Sigmoid colon (tissue), 7 donors: ENCODE measurements at places on chromosomes 6 and 20.
A peak's percentile ranks its signal among the peaks of the same experiment; 100 is the strongest.

DNA sequence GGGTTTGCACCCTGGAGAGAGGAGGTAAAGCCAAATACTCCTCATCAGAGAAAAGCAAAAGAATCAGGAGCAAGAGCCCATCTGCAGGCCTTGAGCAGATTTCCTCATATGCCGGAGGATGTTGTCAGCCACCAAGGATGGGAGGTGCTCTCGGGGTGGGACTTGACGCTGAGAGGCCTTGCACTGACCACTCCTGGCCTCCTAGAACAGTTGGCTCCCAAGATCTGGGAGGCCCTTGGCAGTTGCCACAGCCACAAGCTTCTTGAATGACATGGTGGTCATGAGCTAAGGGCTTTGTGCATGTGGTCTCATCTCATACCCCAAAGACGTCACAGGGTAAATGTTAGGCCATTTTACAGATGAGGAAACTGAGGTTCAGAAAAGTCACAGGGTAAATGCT lies 75.2 kb upstream of the PMEPA1 start:
- H3K27me3 ChIP-seq, result no peaks in the 10 kb centered on the region
- DNase-seq, result no peak
- no peaks in the 10 kb centered on the region for H3K4me1 ChIP-seq
- H3K27ac ChIP-seq, result no peak overlapping the region
- H3K4me3 ChIP-seq, result no peak overlapping the region
- no peaks in the 10 kb centered on the region for H3K36me3 ChIP-seq

- H3K36me3 ChIP-seq, result no peaks in the 10 kb centered on the region
- no peaks in the 10 kb centered on the region for H3K27me3 ChIP-seq
- no peak overlapping the region for H3K4me3 ChIP-seq
- no peak for DNase-seq
These were observed 74.6 kb downstream of the DTD1 start for GRCh38 chr20:18662279-18663040.

DNA sequence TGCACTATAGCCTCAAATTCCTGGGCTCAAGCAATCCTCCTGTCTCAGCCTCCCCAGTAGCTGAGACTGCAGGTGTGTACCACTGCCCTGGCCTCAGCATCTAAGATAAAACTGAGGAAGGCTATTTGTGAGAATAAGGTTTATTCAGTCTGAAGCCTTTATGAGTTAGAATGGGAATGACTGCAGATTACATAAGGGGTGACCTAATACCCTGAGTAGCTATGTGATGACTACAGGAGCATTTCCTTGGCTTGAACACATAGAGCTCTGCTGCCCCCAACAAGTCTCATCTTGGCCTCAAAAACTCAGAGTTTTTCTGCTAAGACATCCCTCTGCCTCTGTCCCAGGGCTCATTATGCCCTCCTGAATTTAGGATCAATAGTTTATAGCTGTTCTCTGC lies 7.6 kb downstream of the GSS start:
- H3K4me1 ChIP-seq, result no peaks in the 10 kb centered on the region
- H3K36me3 ChIP-seq, result peaks cover 53% of the 10 kb centered on the region
- no peak overlapping the region for H3K4me3 ChIP-seq
- DNase-seq, result no peak
- H3K27me3 ChIP-seq, result no peaks in the 10 kb centered on the region

GRCh38 chr6:134534708-134535149 lies 216.8 kb upstream of the SGK1 start:
- H3K36me3 ChIP-seq, result no peaks in the 10 kb centered on the region
- no peak overlapping the region for H3K4me3 ChIP-seq
- DNase-seq, result no peak
- H3K4me1 ChIP-seq, result no peaks in the 10 kb centered on the region
- H3K27ac ChIP-seq, result no peak overlapping the region

- peak; percentile 51 for DNase-seq
- no peaks in the 10 kb centered on the region for H3K4me1 ChIP-seq
- H3K4me3 ChIP-seq, result no peak overlapping the region
- H3K36me3 ChIP-seq, result no peaks in the 10 kb centered on the region
- H3K27me3 ChIP-seq, result peaks cover 95% of the 10 kb centered on the region
- H3K27ac ChIP-seq, result no peak overlapping the region
These were observed 64.2 kb upstream of the BHLHE23 start for GRCh38 chr20:63070771-63071540.

DNA sequence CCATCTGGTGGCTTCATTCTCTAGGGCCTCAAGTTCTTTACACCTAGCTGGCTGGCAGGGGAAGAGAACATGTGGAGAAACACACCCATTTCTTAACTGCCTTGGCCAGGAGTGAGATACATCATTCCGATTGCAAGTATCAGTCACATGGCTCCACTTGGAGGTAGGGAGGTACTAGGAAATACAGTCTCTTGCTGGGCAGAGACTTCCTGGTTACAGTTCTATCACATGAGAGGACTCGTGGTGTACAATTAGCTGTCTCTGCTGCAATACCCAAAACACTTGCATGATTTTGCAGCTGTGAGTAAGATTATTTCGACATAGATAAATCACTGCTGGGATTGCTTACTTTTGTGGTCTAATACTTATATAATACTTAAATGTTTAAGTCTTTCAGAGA lies 51.1 kb downstream of the GTF2H5 start:
- no peaks in the 10 kb centered on the region for H3K27me3 ChIP-seq
- H3K27ac ChIP-seq, result no peak overlapping the region
- H3K4me3 ChIP-seq, result no peak overlapping the region
- no peak for DNase-seq

DNA sequence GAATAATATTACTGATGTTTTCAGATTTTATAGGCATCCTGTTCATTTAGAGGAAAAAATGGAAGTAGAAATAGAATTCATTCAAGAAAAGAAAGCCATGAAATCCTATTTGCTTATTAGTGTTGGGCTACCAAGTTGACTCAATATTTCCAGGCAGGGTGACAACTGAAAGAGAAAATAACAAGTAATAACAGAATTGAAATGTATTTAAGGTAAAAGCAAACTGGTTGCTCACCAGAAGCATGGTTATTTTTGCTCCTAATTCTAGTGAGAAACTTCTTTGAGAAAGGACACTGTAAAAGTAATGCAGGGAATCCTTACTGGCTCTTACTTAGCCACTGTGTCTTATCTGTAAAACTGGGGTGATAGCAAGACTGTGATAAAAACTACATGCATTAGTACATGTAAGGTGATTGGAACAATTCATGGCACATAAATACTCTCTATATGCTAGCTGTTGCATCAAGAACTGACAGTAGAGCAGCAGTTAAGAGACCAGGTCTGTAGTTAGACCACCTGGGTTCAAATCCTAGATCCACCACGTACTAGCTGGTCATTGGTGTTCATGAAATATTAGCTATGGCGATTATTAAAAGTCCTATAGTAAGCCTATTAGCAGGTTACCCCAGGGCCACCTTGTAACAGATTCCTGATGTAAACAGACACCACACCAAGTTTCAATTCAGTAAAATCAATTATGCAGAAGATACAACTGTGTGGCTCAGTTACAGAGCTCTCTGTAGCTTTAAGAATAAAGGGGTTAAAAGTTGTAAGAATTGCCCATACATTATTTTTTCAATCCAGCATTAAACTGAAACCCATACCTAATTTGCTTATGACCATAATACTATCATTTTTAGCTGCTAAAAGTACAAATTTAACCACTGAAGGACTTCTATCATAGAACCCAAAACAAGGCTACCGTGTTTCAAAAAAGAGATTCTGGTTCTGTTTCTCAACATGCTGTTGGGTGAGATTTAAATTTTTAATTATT lies 159.2 kb upstream of the COL21A1 start:
- no peak for DNase-seq
- H3K36me3 ChIP-seq, result no peaks in the 10 kb centered on the region
- H3K4me1 ChIP-seq, result peaks cover 18% of the 10 kb centered on the region
- no peak overlapping the region for H3K27ac ChIP-seq

GRCh38 chr6:164142322-164142721 lies 727.8 kb downstream of the QKI start:
- no peak overlapping the region for H3K27ac ChIP-seq
- no peaks in the 10 kb centered on the region for H3K4me1 ChIP-seq
- no peak overlapping the region for H3K4me3 ChIP-seq

DNA sequence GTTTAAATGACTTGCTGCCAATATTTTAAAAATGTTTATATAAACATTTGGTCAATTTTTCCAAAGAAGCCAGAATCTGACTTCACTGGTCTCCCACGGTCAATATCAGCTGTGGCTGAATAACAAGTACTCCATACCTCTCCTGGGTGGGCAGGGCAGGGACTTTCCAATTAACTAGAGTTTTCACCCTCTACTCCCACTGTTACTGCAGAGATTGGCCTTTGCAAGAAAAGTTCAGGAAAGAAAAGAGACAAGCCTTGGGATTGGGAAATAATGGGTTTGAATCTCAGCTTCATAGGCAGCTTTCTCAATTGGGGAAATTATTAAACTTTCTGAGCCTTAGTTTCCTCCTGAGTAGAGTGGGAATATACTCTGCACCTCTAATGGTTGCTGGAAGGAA lies 236.9 kb downstream of the PRL start:
- no peak overlapping the region for H3K27ac ChIP-seq
- no peaks in the 10 kb centered on the region for H3K4me1 ChIP-seq
- H3K4me3 ChIP-seq, result no peak overlapping the region
- no peaks in the 10 kb centered on the region for H3K27me3 ChIP-seq
- H3K36me3 ChIP-seq, result no peaks in the 10 kb centered on the region

DNA sequence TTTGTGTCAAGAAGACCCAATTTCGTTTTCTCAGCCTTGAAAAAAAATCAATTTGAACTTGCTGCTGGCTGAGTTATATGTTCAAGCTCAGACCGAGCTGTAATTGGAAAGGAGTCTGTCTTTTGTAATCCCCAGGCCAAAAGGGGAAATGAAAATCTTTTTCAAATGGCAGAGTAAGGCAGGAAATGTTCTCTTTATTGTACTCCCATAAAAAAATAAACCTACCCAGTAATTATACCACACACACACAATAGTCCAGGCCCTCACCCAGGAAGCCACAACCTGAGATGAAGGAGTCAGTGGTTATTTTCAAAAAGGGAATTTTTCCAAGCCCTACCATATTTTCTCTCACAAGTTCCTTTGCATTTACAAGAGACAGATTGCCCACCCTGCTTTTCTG lies 45.3 kb downstream of the CLIC5 start:
- no peak for DNase-seq
- H3K4me1 ChIP-seq, result peaks cover 11% of the 10 kb centered on the region
- no peak overlapping the region for H3K4me3 ChIP-seq

DNA sequence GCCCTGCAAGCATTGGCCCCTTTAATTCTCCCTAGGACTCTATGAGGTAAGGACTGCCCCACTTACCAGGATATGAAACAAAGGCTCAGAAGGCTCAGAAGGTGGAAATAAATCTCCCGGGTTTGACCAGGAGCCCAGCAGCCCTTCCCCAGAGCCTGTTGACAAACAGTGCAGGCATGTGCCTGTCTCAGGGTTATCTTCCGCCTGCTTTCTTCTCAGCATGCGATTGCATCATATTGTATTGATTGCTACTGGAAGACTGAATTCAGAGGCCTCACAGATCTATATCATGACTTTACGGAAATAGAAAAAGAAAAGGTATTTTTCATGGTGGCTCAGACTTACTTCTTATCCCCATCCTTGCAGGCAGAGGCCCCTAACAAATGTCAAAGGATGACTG lies 92.7 kb downstream of the PHACTR3 start:
- no peak for DNase-seq
- H3K27ac ChIP-seq, result no peak overlapping the region
- no peaks in the 10 kb centered on the region for H3K4me1 ChIP-seq
- H3K4me3 ChIP-seq, result no peak overlapping the region
- H3K36me3 ChIP-seq, result no peaks in the 10 kb centered on the region

DNA sequence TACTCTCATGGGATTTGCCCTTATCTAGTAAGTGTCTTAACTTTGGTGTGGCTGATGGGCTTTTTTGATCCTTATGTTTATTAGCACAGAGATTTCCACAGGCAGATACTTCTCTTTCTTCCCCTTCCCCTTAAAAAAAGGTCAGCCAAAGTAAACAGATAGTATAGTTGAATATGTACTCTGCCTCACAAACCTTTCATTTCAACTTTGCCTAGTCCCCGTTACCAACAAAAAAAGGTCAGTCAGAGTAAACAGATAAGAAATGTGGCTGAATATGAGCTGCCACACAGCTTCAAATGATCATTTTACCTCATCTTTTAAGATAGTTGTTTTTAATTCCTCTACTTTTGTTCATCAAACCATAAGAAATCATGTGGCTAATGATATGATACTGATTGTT lies 34.1 kb upstream of the SLC35D3 start:
- no peaks in the 10 kb centered on the region for H3K27me3 ChIP-seq
- no peak overlapping the region for H3K4me3 ChIP-seq
- no peak for DNase-seq
- no peak overlapping the region for H3K27ac ChIP-seq
- H3K36me3 ChIP-seq, result no peaks in the 10 kb centered on the region
